ENCODE measurements at places on chromosomes 4 and X.
A peak's percentile ranks its signal among the peaks of the same experiment; 100 is the strongest.

DNA sequence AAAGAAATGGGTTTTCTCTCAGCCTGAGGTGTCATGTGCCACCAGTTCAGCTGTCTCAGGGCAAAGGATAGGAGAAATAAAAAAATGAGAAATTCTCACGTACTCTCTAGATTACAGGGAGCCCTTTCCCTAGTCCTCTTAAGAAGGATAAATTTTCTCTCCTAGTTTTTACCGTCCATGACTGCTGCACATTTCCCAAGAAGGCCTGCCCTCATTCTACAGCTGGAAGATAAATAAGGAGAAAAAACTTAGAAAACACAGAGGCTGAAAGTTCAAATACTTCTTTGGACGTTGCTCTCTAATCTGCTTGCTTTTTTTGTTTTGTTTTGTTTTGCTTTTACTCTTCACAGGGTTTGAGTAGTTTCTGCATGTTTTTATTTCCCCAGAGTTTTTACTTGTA is 211.9 kb downstream of the DCAF12L2 start:
- no peak for DNase-seq

DNA sequence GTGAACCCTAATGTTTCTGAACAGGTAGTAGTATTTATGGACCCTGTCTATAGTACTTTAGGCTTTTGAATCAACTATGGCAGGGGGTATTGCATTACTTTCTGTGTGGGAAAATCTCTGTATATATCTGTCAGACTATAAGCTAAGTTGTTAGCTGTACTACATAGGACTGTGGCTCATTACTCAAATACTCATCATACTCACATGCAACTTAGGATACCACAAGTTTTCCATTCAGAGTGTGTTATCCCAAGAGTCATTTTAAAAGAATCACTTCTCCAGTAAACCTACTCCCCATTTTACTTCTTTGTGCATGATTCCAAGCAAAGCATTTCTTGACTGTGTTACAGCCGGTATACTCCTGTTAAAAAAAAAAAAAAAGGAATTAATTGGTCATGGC is 95.6 kb downstream of the PHOX2B start:
- no peak for DNase-seq

DNA sequence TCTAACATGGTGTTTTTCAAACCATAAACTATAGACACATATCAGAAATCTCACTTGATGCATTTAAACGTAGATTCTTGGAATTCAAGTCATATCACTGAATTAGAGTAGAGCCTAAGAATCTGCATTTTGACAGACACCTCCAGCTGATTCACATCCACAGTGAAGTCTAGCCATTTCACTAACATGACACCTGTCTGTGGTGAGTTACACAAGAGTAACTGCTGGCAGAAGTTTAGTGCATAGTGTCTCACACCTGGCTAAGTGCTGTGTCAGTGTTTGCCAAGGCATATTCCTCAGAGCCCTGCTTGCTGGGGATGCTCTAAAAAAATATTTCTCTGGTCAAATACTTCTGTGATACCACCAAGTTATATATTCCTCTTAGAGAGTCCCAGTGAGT is 237.5 kb upstream of the DIAPH2 start:
- DNase-seq = peak; percentile 37

DNA sequence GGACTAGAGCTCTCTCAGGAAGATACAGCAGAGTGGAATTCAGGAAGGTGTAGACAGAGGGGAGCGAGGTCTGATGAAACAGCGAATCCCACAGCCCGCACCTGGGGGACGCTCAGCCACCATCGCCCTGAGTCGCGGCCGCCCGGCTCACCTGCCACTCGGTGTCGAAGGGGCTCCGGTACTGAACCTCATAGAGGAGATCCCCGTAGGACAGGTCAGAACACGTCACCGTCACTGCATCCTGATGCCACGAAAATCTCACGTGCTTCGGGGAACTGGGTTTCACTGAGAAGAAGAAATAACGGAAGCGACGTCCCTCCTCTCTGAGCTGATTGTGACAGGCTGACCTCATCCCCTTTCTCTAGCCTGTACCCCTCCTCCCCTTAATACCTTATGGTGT is 10.2 kb downstream of the CRLF2 start:
- DNase-seq = no peak

GRCh38 chrX:79631526-79631925 is 264.4 kb upstream of the ITM2A start:
- DNase-seq = no peak

DNA sequence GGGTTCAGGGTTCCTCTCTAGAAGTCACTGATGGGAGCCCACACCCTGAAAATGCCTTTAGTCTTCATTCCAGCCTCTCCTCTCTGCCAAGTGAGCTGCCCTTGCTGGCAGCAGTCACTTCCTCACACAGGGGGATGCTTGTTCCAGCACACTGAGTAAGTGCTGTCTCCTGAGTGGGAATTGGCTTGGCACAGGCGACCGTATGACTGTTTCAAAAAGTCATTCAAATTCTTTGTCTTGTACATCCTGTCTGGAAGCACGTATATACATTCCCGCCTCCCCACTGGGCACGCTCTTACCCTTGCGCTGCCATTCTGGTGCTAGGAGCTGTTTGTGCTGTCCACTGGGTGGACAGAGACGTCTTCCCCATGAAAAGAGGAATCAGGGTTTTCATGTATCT is 40.2 kb upstream of the CD99 start:
- no peak for DNase-seq

DNA sequence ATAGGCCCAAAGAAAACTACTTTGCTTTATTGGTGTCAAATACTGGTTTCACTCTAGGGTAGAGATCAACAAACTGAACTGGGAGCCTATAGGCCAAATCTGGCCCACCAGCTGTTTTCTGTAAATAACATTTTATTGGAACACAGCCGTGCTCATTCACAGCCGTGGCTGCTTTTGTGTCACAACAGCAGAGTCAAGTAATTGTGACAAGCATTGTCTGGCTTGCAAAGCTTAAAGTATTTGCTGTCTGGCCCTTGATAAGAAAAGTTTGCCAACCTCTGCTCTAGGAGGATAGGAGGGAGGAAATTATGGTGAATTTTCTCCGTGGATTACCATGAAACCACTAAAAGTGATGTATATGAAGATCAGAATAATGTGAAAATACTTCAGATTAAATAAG is 53.4 kb downstream of the GPAT3 start:
- no peak for DNase-seq

DNA sequence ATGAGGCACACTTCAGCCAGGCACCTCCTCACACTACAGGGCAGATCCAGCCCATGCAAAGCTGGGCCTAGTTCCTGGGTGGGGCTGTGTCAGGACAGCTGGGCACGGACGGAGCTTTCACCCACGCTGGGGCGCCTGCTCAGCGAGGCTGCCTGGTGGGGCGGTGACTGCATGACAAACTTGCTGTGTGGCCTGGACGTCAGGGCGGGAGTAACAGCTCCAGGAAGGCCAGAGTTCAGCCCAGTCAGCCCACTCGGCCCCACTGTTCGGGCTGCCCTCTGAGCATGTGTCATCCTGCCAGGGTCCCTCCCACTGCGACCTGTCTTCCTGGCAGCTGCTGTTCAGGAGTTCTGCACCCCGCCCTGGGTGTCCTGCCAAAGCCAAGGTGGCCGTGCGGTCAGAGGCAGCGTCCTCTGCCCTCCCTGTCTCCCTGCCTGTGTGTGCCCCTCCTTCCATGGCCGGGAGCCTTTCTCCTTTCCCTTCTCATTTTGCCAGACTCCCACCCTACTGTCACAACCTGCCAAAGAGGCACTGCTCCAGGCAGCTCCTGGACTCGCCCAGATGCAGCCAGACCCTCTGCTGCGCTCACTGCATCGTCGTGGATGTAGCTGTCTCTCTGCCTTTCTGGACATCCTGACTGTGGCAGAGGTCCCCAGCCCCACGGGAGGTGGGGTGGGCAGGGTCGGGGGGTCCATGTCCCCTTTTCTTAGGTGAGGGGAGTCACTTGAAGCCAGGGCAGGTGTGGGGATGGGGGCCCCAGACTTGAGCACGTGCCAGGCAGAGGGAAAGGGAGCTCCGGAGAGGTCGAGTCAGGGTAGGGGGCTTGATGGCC is 33.0 kb upstream of the KIAA0232 start:
- no peak for DNase-seq

DNA sequence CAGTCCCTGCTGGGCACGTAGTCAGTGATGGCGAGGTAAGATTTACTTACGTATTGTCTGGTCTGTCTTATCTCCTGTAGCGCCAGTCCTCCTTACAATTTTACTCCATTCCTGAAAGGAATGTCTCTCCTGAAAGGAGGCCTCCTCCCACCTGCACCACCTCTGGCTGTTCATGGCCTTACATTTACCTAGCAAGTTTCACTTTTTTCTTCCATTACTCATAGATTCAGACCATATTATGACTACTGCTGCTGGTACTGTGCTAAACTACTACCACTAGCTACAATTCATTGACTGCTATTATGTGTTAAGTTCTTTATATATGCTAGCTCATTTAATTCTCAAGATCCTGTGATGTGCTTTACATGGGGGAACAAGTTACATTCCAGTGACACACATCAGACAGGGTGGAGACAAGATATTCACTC is 189.9 kb downstream of the BMPR1B start:
- no peak for DNase-seq

DNA sequence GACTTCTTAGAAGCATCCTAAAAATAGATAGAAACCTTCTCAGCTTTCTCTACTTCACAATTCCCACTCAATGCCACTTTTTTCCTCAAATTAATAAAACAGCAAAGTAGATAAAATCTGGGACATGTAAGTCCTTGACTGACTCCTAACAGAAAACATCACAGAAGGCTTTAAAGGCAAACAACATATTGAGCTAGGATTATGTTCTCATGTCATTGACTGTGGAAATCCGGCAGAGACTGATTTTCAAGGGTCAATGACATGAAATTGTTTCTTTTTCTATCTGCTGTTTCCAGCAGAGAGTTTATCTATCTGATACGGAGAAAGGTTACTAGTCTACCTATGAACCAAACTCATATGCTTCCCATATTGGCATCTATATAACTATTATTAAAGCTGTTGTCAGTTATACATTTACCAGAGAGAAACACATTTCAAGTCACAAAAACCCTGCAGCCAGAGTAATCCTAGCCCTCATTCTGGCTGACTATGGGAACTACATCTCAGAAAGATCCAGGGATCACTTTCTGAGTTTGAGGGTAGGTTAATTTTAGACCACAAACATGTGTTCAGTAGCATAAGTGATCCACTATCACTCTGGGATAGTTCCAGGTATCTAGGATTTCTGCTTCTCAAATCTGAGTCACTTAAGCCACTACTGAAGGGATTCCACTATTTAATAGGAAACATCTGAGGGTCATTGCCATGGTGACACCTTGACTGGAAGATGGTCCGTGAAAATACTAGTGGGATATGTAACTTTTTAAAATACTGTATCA is 147.6 kb downstream of the PPP3CA start:
- DNase-seq = no peak

DNA sequence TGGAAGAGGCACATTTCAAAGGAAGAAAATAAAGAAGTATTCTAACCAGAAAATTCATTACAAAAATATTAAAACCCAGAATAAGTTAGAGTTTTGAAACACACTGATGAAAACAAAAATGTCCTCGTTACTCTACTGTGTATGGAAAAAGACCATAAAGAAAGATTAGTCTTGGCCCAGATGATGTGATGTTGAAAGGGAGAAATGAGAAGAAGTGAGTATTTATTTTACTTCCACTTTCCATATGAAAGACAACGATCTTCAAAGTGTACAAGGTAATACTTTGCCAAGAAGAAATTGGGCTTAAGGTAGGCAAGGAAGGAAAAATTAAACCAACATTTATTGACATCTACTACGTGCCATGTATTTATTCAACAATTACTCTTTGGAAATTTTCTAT is 48.6 kb upstream of the EMCN start:
- DNase-seq = no peak

GRCh38 chr4:87853108-87853507 is 20.3 kb downstream of the MEPE start:
- DNase-seq = peak; percentile 53

- DNase-seq = no peak
Measured at GRCh38 chrX:132272826-132273225, 53.6 kb upstream of the RAP2C start.

DNA sequence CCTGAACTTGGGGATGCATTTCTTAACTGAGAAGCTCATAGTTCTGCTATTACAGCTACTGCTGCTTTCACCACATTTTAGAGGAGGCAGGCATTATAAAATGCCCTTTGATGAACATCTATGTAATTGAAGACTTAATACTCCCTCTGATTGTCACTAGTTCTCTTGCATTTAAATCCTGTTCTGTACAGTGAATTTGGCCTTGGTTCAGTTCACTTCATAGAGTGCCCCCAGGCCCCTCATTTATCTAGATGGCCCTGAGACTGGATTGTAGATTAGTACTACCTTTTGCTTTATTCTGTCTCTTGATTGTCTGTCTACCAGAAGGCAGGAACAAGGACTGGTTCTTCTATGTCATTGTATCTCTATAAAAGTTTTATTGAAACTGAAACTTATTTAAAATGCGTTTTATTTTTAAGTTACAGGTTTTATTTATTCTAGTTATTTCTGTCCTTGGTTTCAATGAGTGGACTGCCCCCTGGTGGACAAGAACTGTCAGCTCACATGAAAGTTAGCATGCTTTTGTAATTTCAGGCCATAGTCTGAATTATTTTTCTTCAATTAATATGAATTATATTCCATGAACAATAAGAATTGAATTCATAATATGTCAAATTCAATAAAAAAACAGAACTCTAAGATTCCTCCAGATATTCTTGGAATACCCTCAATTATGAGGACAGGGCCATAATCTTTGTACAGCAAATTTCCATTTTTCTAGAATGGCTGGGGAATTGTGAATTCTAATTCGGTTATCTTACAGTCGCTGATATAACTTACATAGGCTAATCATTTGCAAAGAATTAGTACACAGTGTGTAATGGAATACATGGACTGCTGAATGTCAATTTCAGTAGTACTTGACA is 47.2 kb upstream of the TMEM33 start:
- DNase-seq = peak; percentile 51

DNA sequence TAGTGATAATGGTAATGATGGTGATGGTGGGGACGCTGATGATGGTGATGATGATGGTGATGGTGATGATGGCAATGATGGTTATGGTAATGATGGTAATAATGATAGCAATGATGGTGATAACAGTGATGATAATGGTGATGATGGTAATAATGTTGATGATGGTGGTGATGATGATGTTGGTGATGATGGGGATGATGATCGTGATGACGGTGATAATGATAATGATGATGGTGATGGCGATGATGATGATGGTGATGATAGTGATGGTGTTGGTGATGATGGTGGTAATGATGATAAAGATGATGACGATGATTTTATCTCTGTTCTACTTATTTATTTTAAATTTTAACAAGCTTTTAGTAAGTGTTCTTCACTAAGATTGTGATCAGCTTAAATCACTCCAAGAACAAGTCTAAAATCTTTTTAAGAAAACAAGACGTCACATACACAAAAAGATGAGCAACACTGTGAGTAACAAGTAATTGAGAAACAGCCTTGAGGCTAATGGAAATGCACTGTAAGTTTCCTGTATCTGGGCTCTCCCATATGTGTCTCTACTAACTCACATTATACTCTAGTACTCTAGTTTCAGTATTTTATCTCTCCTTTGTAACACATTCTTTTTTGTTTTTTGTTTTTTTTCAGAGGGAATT is 480.2 kb upstream of the PRKX start:
- no peak for DNase-seq

- DNase-seq = peak; percentile 71
Measured at GRCh38 chr4:3880615-3881120, 114.5 kb downstream of the ADRA2C start.
